ENCODE measurements at places on chromosomes 12 and 14.

DNA sequence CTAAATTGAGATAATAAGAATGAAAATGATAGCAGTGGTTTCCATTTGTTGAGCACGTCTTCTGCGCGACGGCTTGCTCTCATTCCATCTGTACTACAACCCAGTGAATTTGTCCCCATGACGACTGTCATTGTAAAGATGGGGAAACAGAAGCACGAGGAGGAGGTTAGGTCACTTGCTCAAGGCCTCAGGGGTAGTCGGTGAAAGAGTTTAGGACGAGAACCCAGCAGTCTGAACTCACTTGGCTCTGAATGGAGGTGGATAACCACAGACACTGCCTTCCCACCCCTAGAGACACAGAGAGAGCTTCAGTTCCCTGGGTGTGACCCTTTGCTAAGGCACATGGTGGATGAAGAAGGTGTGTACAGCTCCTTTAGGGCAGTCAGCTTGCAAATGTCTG, 30.9 kb upstream of the PLEKHG3 start:
- DNase-seq = no peak

- no peak for DNase-seq
Observed at GRCh38 chr12:40208707-40209446, 15.9 kb upstream of the LRRK2 start.

DNA sequence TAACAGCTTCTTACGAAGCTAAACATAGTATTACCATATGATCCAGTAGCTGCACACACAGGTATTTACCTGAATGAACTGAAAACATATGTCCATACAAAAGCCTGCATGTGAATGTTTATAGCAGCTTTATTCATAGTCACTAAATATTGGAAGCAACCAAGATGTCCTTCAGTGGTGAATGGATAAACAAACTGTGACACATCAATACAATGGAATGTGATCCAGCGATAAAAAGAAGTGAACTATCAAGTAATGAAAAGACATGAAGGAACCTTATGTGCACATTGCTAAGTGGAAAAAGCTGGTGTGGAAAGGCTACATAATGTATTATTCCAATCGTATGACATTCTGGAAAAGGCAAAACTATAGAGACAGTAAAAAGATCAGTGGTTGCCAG, 38.1 kb upstream of the JDP2 start:
- DNase-seq = peak; percentile 15

- no peak for DNase-seq
Observed at GRCh38 chr14:104238424-104239184, 100.2 kb downstream of the KIF26A start.

DNA sequence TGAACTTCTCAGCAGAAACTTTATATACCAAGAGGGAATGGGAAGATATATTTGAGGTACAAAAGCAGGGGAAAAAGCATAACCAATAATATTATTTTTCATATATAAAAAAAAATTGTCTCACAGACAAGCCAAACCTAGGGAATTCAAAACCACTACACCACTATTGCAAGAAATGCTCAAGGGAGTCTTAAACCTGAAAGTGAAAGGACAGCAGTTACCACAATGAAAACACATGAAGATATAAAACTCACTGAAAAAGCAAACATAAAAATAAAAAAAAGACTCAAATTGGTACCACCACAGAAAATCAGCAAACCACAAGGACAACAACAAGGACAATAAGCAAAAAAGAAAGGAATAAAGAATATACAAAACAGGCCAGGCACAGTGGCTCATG, 131.9 kb downstream of the CEP128 start:
- no peak for DNase-seq

- DNase-seq = peak; percentile 18
Observed at GRCh38 chr14:54338696-54339317, 58.0 kb upstream of the CDKN3 start.

GRCh38 chr12:102659200-102659911, 179.0 kb upstream of the IGF1 start:
- no peak for DNase-seq

- no peak for DNase-seq
Observed at GRCh38 chr12:61915420-61915819, 344.8 kb upstream of the USP15 start.

GRCh38 chr14:35897616-35898111, 71.5 kb downstream of the BRMS1L start:
- no peak for DNase-seq

DNA sequence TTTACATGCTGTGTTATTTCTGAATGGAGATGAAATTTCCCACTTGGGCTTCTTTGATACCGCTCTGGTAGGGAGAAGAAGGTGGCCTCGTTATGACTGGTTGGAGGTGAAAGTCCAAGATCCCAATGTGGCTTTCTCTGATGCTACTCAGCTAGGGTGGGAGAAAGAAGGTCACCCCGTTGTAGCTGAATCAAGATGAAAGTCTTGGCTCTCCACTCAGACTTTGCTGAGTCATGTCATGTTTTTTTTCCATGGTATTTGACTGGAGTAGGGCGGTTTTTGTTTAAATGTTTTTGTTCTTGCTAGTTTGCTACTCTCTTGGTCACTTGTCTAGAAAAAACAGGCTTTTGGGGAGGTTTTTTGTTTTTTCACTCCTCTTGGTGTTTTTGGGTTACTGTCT, 2.4 kb upstream of the PDE6H start:
- no peak for DNase-seq

All from HFFc6 (cell line).